ENCODE measurements at places on chromosomes 4 and X.

GRCh38 chrX:30741545-30741944 is 88.3 kb downstream of the GK start:
- DNase-seq, result no peak

DNA sequence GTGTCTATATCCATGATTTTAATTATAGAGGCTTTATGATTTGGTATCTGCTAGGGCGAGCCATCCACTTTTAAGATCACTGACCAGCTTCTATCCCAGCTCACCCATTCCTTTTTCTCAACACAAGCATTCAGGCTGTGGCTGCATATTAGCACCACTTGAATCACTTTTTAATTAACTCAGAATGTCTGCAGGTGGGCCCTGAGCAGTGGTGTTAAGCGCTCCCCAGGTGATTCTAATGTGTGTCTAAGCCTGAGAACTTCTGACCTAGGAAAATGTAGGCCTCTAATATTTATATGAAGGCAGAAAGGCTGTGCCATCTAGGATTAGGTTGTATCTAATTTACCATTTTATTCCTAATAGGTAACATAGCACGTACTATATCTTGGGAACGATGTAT is 19.8 kb upstream of the QRFPR start:
- DNase-seq, result no peak

GRCh38 chrX:101931136-101931487 is 715 bp downstream of the ZMAT1 start:
- no peak for DNase-seq

DNA sequence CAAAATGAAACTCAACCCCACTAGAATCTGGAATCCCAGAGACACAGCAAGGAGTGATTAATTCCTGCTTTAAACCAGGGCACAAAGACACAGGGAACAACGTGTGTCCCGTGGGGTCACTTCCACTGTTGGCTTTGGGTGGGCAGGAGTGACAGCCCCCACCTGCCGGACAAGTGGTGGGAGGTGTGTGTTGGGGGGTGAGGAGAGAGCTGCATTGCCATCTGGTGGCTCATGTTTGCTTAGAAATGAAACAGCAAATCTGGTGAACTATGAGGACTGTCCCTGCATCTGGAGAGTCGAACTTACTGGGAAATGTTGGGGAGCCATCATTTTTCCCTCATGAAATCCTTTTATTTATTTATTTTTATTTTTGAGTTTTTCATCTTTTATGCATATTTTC is 75.9 kb upstream of the AFAP1 start:
- no peak for DNase-seq

DNA sequence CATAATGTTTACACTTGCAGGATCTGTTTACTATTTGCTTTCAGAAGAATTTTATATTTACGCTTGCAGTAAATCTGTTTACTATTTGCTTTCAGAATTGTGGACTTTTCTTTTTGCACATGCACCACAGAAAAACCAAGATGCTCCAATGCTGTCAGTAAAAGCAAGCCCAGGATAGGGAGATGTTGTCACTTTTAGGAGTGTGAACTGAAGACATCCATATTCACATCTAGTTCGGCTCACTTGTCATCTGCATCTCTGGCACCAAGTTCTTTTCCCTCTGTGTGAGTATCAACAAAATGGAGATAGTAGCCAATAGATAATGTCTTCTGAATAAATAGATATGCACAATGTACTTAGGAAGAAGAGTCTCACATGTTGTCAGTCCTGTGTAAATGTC is 109.3 kb upstream of the MXRA5 start:
- no peak for DNase-seq

- no peak for DNase-seq
Measured at GRCh38 chr4:123121241-123121907, 199.0 kb upstream of the NUDT6 start.

DNA sequence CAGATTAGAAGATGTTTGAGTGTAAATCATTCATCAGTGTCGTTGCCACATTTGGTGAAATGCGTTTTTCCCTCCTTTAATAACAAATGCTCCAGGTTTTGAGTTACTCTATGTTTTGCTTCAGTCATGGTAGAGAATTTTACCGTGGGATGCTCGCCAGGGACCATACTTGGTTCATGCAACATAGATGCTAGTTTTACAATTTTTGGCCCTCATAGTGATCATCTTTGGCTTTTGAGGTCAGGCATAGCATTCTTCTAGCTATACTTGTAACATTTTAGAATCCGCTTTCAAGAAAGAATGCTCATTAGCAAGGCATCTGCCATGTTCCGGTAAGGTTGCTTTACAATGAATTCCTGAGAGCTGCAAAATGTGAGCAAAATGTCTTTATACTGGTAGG is 147.2 kb downstream of the SPCS3 start:
- DNase-seq, result no peak

DNA sequence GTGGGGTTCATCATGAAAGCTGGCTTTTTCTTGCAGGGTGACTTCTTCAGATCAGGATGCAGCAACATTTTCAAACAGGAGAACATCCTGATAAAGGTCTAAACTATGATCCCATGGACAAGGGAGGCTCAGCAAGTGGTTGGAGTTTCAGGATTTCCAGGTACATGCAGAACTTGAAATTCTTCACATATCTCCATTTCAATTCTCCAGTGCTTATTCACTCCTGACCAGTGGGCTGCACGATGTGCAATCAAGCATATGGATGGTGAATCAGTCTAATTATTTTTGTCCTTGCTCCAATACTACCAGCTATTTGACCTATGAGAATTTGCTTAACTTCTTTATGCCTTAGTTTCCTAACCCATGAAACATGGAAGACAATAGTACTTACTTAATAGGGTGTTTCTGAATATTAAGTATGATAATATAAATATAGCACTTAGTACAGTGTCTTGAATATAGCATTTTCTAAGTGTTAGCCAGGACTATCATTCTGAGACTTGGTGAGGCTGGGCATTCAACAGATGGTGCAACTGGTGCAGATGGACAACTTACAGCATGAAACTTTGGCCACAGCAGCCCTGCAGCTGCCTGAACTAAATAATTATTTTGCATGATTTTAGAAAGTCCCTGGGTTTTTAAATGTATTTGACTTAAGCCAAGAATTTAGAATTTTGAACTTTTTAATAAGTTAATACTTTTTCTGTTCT is 92.4 kb downstream of the HPGD start:
- no peak for DNase-seq

DNA sequence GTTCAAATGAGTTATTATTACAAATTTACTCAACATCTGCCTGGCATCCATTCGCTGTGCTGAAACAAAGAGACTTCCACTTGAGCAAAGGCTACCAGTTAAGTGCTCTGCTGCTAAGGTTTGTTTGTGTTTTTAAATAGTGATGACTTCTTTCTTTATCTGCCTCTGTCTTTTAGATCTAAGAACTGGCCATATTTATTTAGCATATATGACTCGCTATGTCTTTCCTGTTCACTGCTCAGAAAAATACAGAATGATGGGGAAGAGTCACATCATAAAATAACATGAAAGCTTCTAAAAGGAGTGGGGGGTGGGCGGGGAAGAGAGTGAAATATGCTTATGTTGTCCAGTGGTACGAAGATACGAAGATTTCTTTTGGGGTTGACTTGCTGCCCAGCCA is 322.2 kb downstream of the GPAT3 start:
- DNase-seq, result no peak

DNA sequence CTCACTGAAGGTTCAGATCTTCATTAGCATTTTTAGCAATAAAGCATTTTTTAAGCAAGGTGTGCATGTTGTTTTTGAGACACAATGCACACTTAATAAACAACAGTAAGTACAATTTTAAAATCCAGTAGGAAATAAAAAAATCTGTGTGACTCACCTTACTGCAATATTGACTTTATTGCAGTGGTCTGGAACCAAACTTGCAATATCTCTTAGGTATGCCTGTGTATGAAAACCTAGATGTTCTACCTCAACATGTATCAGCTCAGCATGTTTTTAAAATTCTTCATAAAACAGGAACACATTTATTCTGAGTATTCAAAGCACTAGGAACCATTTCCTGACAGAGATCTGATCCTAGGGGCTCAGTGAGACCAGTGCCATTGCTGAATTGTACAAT is 26.7 kb downstream of the NR0B1 start:
- DNase-seq, result no peak

- DNase-seq, result peak; percentile 55
Measured at GRCh38 chr4:6942238-6942800, 32.7 kb downstream of the TBC1D14 start.

- DNase-seq, result no peak
Measured at GRCh38 chr4:10285028-10285427, 168.4 kb upstream of the WDR1 start.

- DNase-seq, result peak; percentile 4
Measured at GRCh38 chrX:24676403-24677024, 17.2 kb upstream of the POLA1 start.

DNA sequence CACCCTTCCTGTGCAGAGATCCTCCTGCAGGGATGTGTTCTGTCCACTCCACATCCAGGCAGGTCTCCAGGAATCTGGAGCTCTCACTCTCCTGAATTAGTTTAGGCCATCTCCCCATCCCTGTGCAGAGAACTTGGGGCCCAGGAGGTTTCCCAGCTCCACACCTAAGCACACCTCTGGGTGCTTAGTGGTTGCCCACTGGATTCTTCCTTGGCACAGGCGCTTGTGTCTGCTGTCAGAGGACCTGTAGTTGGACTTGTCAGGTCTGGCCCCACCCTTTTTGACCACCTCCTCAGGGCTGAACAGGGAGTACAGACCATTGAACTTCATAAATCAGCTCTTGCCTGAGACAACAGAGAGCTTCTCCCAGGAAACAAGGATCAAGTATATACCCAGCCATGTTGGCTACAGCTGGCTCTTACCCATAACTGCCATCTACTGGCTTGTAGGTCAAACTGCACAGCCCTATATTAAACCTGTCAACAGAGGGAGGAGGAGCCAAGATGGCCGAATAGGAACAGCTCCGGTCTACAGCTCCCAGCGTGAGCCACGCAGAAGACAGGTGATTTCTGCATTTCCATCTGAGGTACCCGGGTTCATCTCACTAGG is 275.5 kb downstream of the PPARGC1A start:
- no peak for DNase-seq

GRCh38 chrX:107547621-107548020 is 80.7 kb upstream of the PRPS1 start:
- no peak for DNase-seq

DNA sequence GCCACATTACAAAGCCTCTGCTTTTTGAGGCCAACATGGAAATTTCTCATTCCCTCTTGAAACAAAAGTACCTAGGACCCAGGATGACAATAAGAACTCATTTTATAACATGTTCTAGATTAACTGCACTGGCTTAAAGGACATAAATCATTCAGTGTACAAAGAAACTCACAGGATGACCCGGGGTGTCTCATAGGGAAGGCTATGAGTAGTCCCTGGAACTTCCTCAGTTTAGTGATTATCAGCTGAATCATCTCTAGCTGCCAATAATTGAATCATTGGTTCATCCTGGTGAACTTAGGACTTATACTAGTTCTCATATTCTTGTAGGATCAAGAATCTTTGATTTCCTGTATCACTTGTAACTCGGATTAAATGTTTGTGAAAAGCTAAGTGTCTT is 95.8 kb upstream of the WDR1 start:
- no peak for DNase-seq

- no peak for DNase-seq
Measured at GRCh38 chr4:184719407-184719806, 14.5 kb downstream of the CENPU start.

DNA sequence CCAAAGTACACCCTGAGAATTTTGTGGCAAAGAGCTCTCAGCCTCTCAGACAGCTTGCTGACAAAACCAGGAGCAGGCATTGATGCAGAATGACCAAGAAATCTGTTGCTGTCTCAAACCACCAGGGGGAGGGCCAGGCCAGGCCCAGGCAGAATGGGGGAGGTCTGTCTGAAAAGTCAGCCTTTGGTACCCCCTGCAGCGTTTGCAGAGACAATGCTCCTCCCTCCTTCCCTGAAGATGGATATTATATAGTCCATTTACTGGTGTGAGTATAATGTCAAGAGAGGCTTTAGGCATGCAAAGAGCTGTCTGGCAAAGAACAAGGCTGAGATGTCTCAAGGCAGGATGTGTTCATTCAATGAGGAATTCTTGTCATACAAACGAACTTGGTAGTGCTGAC is 52.9 kb upstream of the TRPC5OS start:
- DNase-seq, result no peak

DNA sequence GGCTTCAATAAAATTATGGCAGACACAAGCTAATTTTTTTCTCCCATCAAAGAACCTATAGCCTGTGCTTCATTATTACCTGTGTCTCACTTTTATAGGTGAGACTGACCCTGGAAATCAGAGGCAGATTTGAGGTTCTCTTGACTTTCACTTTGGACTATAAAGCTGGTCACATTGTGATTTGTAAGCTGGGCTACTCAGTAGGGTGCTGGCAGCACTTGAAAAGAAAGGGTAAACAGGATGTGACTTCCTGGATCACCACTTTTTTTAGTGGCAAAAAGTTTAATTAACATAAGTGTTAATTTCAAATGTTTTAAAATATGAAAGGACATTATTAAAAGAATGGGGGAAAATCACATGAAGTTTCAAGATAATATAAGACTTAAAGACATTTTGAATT is 50.6 kb upstream of the GATB start:
- DNase-seq, result no peak

DNA sequence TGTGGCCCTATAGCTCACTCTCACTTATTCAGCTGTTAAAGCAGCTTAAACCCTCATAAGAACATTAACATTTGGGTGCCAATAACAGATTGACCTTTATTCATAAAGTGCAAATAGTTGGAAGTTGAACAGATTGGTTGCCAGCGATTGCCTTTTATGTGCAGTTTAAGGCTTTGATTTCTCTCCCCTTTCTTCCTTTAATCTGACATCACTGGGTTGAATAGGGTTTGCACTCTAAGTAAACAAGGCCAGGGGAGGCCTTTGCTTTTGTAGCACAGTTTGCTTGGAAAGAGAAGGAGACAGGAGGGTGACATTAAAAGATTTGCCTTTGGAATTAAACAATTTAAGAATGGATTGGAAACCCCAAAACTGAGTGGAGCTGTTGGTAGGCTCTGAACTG is 114.3 kb downstream of the NKX6-1 start:
- DNase-seq, result no peak

DNA sequence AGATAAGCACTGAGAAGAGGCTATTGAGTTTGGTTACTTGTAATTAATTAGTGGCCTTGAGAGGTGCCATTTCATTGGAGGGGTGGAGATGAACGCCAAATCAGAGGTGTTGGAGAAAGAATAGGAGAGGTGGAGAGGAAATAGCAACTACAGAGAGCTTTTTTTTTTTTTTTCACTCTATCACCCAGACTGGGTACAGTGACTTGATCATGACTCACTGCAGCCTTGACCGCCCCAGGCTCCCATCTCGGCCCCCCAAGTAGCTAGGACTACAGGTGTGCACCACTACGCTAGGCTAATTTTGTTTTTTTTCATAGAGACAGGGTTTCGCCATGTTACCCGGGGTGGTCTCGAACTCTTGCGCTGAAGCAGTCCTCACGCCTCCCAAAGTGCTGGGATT is 5.2 kb downstream of the NHS start:
- DNase-seq, result no peak

DNA sequence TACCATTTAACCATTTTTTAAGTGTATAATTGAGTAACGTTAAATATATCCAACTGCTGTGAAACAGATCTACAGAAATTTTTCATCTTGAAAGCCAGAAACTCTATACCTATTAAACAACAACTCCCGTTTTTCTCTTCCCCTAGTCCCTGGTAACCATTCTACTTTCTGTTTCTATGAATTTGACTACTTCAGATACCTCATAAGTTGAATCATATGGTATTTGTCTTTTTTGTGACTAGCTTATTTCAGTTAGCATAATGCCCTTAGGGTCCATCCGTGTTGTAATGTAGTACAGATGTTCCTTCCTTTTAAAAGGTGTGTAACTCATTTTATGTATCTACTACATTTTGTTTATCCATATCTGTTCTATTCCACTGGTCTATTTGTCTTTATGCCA is 48.7 kb downstream of the STAG2 start:
- DNase-seq, result no peak

Measured in CD4-positive, alpha-beta T cell treated with Interleukin-21 for 1 hour (primary cell).